Activated CD8-positive, alpha-beta memory T cell treated with anti-CD3 and anti-CD28 coated beads for 1 hour (primary cell): ENCODE measurements at places on chromosomes 16 and 17.

GRCh38 chr17:3907483-3908216 is 8.6 kb downstream of the P2RX1 start:
- no peak for DNase-seq

DNA sequence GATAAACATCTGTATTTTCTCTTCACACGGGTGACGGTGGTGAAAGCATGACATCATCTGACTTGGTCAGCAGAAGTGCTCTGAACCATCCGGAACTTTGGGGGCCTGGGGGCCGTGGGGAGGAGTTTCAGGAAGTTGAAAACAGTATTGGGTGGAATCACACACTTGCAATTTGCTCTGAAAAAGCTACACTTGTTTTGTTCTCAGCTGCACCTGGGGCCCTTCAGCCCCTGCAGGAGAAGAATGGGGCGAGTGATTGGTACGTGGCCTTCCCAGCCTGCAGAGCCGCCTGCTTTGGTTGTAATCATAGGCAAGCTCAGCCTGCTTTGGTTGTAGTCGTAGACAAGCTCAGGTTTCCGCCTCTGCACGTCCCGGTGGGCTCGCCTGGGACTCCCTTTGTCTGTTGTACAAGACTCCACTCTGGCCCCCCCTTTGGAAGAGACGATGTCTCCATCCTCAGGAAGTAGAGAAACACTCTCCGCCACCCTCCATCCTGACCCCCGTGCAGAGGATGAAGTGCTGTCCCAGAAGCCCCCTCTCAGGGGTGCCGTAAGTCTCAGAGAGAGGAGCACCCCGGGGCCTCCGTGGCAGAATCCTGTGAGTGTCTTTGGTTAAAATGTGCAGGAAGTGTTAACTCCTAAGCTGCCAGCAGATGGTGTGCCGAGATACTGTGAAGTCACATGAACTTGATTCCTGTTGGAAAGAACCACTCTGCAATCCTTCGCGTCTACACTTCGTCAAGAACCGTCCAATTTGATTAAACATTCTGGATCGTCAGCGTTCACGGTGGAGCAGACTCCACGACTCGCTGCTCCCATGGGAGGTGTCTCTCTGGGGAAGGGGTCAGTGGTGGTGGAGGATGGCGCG is 5.4 kb downstream of the BANP start:
- DNase-seq: peak; percentile 49

DNA sequence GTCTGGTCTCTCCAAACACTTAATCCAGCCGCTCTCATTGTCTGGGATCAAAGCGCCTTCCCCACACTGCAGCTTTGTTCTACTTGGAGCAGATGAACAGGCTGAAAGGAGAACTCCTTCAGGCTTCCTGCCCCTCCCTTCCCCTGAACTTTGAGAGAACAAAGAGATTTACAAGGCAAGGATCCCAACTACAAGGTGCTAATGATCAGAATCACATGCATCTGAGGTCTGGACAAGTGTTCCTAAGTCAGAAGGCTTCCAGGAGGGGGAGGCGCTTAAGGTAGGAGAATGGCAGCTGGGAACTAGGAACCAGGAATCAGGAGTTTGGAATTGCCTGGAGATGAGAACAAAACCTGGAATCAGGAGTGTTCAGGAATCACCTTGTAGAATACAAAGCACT is 606.3 kb upstream of the CDH11 start:
- no peak for DNase-seq

- no peak for DNase-seq
Measured at GRCh38 chr17:20009052-20009301, 182 bp upstream of the SPECC1 start.

- no peak for DNase-seq
Measured at GRCh38 chr17:14197586-14197985, 39.1 kb downstream of the CDRT15 start.

- DNase-seq: no peak
Measured at GRCh38 chr16:424623-425081, 797 bp upstream of the RAB11FIP3 start.

- no peak for DNase-seq
Measured at GRCh38 chr17:1630662-1631061, 2.0 kb upstream of the SLC43A2 start.

GRCh38 chr16:57008440-57008839 is 19.1 kb downstream of the NLRC5 start:
- no peak for DNase-seq

DNA sequence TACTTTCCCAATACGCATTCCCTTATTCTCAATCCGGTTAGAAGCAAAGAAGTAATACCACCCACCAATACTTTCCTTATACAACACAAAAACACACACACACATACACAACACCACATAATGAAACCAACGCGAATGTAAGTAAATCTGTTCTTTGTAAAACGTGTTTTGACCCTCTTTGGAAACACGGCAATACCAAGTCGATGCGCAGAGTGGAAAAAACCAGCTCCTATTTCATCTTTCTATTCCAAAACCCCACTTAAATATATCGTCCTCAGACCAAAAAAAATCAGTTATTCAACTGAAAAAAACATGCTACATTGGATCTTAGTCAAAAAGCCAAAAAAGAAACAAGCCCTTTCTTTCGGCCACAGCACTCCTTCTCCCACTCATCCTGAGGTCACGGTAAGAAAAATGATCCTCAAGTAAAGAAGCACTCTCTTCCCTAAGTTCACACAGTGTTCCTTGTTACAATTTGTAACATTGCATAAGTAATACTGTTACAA is 31.0 kb upstream of the ARL4D start:
- no peak for DNase-seq

DNA sequence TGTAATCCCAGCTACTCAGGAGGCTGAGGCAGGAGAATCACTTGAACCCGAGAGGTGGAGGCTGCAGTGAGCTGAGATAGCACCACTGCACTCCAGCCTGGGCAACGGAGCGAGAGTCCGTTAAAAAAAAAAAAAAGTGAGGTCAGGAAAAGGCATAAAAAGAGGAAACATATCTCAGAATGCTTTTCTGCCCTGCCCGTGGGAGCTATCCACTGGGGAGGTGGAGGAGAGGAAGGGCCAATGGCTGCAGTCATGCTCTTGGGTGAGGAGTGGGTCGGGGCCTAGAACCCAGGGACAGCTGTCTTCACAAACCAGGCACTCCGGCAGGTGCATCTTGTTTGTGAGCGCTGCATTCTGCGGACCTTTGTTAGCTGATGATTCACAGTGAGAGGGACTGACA is 60.0 kb upstream of the CDC42EP4 start:
- no peak for DNase-seq

DNA sequence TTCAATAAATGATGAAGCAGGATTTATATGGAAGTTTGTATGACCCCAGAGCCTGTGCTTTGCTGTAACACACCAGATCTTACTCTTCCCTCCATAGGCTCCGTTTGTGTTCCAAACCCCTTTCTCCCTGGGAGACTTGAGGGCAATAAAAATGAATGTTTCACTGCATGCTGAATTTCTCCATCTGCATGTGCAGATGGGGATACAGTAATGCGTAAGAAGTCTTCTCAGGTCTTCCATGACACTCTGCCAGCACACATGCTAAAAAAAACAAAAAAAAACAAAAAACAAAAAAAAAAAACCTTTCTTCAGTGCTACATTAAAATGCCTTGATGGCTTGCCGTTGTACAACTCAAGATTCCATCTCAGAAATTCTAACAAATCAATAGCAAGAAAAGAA is 170.2 kb upstream of the ANKFN1 start:
- DNase-seq: no peak
